OCI-LY7 (cell line): ENCODE measurements at places on chromosomes 7 and 10. TPM values are rescaled to one million over a fixed set of nuclear protein-coding genes. Genes with fewer than 3 reads are reported as not detected.

GRCh38 chr7:111242141-111242755, 151.3 kb downstream of the LRRN3 start:
- DNase-seq: no peak

Gene ATP6V0A4
- not detected in 2 replicates for total RNA-seq

DNA sequence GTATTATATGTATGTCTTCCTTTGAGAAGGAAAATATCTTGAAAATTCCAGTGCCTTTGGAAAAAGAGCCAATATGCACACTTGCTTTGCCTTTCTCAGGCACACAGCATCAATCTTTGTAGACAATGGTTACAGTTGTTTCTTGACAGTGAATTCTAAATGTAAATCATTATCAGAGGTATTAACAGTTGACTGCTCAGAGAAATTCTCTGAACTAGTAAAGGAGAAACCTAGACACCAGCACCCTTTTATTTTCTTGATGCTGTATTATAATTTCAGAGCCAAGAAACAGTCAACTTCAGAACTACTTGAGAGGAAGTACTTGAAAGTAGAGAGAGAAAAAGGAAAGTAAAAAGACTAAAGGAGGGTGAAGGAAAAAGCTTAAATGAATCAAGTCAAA, 185.8 kb upstream of the SMIM30 start:
- no peak for DNase-seq

Gene NEUROG3
- total RNA-seq: not detected in 2 replicates

DNA sequence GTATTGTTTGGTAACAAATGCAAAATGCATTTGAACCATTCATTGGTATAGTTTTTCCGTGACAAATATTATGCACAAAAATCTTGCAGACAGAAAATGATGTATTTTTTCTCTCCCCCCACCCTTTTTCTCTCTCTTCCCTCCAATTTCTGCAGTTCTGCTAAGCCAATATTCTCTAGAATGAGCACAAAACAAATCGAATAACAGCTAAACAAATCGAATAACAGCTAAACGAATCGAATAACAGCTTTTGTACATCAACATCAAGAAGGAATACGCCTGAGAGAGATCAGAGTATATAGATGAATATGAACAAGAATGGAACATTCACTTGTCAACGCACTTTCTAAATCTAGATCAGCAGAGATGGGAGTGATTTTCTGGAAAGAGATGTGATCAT, 108.0 kb upstream of the KMT2E start:
- no peak for DNase-seq

- DNase-seq: no peak
Observed at GRCh38 chr7:134875867-134876266, 96.4 kb downstream of the CALD1 start.

DNA sequence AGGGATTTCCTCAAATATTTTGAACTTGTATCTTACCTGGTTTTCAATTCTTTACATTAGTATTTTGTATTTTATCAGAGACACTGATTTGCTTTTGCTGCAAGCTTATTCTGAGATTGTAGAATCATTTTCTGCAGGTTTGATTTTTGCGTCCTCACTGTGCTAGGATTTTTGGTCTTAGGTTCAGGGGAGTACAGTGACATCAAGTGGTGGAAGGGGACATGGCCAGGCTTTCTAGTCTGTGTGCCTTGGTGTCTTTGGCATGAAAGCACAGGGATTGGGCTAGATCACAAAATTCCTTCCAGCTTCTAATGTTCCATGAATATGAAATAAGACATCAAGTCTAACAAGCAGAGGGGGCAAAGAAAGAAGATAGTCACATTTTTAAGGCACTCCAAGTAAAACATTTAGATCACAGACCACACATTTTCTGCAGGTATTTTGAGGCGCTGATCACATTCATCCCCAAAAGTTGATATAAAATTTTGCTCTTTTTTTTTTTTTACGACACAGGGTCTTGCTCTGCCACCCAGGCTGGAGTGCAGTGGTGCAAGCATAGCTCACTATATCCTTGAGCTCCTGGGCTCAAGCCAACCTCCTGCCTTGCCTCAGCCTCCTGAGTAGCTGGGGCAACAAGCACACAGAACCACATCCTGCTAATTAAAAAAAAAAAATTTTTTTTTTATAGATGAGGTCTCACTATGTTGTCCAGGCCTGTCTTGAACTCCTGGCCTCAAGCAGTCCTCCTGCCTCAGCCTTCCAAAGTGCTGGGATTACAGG, 124.4 kb downstream of the PON1 start:
- DNase-seq: peak; percentile 25

Gene GDF2
- total RNA-seq: not detected in 2 replicates

- DNase-seq: no peak
Observed at GRCh38 chr7:9600974-9601373, 1167.6 kb downstream of the NXPH1 start.

- DNase-seq: no peak
Observed at GRCh38 chr7:88758381-88759229, 895 bp upstream of the ZNF804B start.

Gene SFR1
- total RNA-seq: 13.9 and 18.0 TPM in 2 replicates

Gene LIPJ
- total RNA-seq: not detected in 2 replicates

DNA sequence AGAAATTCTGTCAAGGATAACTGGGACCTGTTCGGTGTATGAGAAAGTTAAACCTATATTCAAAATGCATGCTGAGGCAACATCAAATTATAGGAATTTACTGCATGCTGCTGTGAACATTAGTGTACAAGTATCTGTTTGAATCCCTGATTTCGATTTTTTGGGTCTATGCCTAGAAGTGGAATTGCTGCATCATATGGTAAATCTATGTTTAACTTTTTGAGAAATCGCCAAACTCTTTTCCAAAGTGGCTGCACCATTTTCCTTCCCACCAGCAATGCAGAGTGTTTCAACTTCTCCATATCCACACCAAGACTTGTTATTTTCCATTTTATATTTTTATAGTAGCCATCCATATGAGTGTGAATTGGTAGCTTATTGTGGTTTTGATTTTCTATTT, 306.7 kb downstream of the GPR158 start:
- DNase-seq: no peak

GRCh38 chr7:100804681-100805431, 22.5 kb downstream of the EPHB4 start:
- no peak for DNase-seq

Gene TMEM270
- not detected in 2 replicates for total RNA-seq

- DNase-seq: no peak
Observed at GRCh38 chr7:125090596-125090995, 161.0 kb upstream of the POT1 start.
